ENCODE measurements at places on chromosomes 4 and X.

GRCh38 chr4:142846108-142846728 is at the start of gene INPP4B:
INPP4B (minus strand) TSS chr4:142846301.
- peak; percentile 46 for DNase-seq

DNA sequence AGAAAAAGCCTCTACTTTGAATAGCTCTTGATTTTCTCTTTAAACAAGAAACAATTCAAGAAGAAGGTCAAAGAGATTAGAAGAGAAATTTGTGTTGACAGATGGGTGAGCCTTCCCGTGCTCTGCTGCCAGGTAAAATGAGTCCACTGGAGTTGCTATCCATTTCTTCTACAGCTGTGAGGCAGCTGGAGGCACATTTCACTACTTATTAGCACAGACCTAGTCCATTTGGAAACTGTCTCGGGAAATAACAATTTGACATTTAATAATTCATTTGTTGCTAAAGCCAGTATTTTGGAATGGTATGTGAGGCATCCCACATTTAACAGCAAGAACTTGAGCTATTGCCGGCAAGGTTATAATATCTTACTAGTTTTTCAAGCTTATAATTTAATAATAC is 396.8 kb upstream of the GRIA3 start:
- no peak for DNase-seq

DNA sequence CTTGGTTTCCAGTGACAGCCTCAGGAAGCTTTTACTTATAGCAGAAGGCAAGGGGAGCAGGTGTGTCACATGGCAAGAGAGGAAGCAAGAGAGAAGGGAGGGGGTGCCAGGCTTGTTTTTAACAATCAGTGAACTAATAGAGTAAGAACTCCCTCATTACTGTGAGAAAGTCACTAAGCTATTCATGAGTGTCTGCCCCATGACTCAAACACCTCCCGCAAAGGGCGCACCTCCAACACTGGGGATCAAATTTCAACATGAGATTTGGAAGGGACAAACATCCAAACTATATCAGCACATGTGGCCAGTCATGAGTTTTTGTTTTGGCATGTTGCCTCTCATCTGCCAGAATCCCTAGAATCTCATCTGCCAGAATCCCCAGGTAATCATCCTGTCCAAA is 183.5 kb upstream of the C1QTNF7 start:
- DNase-seq: no peak

DNA sequence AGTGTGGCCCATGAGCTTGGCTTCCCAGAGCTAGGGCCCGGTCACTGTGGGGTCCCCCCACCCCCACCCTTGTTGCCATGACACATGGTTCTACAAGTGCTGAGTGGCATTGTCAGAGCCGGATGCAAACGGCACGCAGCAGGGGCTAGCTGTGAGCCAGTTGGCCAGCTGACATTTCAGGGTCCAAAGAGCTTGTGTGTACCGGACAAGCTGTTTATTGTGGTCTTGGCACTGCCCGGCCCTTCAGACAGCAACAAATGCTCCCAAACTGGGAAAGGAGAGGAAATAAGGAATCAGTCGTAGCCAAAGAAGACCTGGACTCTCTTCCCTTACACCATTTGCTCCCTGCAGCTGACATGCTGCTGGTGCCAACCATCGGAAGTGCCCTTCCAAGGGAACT is 36.8 kb downstream of the TSC22D3 start:
- no peak for DNase-seq

DNA sequence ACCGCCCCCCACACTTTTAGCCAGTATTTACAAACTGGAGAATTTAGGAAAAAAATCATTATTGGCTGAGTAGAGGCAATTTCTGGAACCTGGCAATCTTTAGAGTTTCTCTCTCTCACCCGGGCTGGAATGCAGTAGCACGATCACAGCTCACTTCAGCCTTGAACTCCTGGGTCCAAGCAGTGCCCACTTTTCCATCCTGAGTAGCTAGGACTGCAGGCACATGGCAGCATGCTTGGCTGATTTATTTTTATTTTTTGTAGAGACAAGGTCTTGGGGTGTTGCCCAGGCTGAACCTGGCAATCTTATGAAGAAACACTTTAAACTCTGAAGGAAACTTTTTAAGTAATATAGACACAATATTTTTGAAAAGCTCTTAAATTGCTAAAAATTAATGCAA is 120.1 kb downstream of the AFF1 start:
- DNase-seq: no peak

DNA sequence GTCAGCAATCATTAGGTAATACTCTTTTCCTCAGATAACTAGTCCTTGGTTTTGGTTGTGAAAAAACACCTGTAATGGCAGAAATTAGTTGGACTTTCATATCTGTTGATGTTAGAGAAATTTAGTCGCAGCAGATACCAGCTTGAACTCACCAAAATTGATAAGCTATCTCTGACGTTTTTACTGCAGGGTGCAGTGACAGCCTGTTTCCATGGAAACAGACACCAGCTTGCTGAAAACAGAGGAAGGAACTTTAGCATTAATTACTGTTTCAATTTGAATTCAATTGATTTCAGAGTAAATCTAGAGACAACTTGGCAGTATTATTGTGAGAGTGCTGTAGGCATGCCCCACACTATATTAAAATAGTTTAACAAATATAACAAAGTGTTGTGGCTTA is 246.5 kb downstream of the PPP1R2C start:
- DNase-seq: no peak

- no peak for DNase-seq
Observed at GRCh38 chr4:84089652-84090437, 409.2 kb downstream of the NKX6-1 start.

- DNase-seq: peak; percentile 68
Observed at GRCh38 chrX:154334496-154334895, 38.9 kb downstream of the TKTL1 start.

DNA sequence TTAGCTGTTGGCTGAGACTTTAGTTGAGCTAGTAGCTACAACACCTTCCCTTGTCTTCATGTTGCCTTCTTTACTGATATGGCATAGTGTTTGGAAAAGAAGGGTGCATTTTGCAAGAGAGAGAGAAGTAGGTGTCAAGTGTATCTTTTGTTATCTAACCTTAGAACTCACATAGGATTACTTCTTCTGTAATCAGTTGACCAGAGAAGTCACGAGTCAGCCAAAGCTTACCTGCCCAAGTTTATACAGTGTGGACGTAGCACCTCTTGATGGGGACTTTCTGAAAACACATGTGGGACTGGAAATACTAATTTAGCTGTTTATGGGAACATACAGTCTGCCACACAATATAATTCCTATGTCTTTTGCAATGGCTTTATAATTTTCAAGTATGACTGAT is 56.0 kb downstream of the UGT8 start:
- DNase-seq: no peak

DNA sequence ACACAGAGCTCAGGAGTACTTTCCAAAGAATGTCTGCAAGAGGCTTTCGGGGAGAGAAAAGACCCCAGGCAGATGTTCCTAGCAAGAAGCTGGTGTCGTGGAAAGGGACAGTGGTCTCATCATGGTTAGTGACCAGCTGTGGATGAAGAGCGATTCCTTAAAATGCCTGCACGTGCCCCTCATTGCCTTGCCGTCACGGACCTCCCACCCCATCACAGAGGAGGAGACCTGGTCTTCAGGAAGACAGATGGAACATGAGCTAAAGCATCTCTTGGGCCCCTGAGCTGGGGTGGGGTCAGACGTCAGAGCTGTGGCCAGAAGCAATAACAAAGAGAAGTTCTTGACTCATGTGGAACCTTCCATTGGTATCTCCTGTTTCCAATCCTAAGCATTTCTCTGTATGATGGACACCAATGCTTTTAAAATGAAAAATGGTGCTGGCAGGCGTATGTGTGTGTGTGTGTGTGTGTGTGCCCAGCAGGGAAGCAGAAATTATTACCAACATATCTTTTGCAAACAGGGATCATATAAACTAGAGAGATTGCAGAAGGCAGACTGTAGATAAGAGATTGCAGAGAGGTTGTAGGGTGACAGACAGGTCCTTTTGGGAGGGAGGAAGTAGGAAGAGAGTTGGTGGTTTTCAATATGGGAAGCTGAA is 25.2 kb upstream of the ASMTL start:
- DNase-seq: peak; percentile 8

- no peak for DNase-seq
Observed at GRCh38 chrX:135435139-135435922, 13.6 kb downstream of the SMIM10L2A start.

GRCh38 chrX:32024072-32024471 is 952.2 kb upstream of the FTHL17 start:
- no peak for DNase-seq

GRCh38 chr4:51923343-51923742 is 80.4 kb downstream of the DCUN1D4 start:
- no peak for DNase-seq

DNA sequence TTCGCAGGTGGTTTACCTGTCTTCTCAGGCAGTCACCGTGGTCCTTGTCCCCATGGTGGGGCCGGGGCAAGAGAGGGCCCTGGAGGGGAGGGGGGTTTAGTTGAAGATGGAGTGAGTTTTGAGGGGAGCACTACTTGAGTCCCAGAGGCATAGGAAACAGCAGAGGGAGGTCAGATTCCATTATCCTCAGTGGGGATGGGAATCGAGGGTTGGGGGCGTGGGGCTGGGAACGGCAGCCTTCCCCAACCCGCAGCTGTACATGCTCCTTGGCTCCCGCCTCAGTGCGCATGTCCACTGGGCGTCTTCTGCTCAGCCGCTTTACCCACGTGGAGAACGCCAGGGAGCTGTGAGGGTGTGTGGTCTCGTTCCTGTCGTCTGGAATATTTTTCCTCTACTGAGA is at the start of gene GAGE10:
TSS of gene GAGE10 (plus strand) at position 301 of the 400 bp plus-strand sequence. CDS start 1,214 bp downstream, outside the sequence.
- DNase-seq: no peak

GRCh38 chr4:130648570-130648969 is 1552.6 kb downstream of the C4orf33 start:
- DNase-seq: no peak

GRCh38 chr4:87500092-87500462 is 29.1 kb downstream of the SPARCL1 start:
- DNase-seq: no peak

DNA sequence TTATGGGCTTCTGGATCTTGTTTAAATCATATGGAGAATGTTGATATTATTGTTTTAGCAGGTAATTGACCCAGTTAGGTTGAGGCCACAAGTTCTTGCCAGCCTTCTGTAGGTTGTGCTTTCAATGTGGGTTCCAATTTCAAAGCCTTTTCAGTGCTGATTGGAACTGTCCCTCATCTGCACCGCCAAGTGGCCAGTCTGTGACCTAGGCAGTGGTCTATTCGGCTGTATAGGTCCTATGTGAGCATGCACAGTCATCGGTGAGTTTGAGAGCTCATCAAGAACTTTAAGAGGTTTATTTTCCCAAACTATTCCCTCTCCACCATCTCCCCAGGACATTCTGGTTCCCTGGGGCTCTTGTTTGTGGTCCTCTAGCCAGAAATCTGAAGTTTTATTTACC is 35.7 kb downstream of the DDX53 start:
- no peak for DNase-seq

GRCh38 chr4:94462572-94462971 is 10.8 kb downstream of the PDLIM5 start:
- DNase-seq: no peak

DNA sequence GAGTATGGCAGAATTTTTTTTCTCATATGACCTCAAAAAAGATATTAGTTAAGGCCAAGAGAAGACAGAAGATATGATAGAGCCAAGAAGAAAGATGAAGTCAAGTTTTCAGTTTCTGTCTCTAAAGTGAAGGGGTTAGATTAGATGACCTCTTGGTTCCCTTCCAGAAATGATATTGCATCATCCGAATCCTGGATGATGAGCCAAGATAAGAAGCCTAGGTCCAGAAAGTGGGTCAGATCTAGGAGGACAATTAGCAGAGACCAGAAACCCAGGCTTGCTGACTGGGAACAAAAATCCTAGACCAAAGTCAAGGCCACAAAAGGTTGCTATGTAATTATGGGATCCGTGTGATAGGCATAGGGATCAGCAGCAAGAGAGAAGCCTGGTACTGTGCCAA is 20.2 kb downstream of the SATL1 start:
- no peak for DNase-seq

DNA sequence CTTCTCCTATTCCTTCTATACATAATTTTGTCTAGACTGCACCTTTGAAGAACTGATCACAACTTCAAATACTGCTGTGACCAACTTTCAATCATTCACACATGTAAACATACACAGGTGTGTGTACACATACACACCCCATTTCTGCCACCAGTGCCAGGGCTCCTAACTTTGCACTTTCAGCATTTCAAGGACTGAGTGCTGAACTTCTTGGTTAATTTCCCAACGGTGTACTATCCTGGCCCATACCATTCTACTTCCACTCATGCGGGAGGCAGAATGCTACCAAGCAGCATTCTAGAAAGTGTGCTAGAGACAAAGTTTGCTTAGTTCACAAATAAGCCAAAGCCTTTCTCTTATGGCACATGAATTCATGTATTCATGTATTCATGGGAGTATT is 51.2 kb downstream of the RPGR start:
- no peak for DNase-seq

DNA sequence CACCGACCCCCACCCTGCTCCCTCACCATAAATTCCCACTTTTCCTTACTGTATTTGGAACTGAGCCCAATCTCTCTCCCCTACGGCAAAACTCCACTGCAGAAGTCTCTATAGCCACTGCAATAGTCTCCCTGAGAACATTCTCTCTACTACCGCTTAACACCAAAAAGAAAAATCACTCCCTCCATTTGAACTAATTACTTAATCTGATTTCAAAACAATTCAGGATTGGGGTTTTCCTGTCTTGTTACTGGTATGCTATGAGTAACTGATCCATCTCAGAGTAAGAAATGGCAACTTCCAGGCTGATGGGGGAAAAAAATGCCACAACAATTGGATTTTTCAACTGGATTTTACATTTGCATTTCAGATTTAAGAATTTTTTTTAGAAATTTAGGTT is 5.8 kb downstream of the PAPSS1 start:
- no peak for DNase-seq

GRCh38 chr4:78059524-78059889 is 2.4 kb downstream of the FRAS1 start:
- DNase-seq: peak; percentile 7

DNA sequence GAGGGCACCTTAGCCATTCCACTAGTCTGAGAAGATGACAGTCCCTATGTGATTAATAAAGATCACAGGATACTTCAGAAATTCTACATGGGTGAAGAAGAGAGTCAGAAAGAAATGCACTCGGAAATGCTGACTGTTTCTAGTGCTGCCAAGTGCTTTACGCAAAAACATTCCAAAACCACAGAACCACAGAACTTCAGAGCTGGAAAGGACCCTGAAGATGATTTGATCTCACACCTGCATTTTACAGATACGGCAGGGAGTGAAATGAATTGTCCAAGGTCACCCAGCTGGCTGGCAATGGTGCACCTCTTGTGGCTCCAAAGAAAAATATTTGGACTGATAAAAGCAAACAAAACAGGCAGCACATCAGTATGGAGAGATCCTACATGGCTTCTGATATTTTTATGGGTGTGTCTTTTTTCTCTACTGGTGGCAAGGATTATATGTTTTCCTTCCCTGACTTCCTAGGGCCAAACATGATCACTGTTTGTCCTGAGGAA is 115.9 kb downstream of the MAML3 start:
- no peak for DNase-seq

GRCh38 chr4:17275836-17276235 is 236.1 kb downstream of the QDPR start:
- DNase-seq: no peak
